T-helper 9 cell (primary cell): ENCODE measurements at places on chromosomes 3 and 15.

GRCh38 chr15:27244047-27244446 lies 273.1 kb downstream of the GABRG3 start:
- no peak for DNase-seq

DNA sequence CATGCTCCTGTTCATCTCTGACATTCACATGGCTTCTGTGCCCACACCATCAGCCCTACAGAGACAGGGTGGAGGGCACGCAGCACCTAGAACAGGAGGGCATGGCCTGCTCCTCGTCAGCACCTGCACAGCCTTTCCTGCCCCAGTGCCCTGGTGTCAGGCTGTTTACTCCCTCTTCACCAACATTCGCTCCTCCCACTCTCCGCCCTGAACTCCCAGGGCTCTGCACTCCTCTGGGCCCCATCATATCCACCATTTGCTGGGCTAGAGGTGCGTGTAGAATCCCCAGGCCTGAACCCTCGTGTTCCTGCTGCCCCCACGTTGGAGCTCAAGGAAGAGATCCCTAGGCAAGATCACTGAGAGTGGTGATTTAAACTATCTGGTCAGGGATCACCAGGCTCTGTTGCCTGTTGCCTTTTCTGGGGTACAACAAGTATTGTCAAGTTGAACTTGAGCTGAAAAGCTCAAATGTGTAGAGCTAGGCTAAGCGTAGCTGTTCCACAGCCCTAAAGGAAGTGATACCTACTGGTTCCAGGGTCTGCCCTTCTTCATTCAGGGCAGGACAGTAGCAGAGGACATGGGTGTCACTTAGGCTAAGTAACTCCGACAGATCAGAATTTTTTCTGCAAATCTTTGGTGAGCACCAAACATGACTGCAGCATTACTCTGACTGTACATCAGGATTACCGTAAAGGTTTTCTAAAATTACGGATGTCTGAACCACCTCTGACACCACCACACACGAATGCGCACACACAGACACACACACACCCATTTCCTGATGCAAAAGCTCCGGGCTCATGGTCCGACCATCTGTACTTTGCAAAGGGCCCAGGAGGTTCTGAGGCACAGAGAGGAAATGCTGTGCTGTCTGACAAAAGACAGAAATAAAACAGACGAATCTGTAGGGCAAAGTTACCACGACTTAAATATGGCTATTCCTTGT lies 43.7 kb upstream of the GNB5 start:
- no peak for DNase-seq

GRCh38 chr3:120081719-120082118 lies 12.5 kb downstream of the GSK3B start:
- no peak for DNase-seq

GRCh38 chr3:57126244-57126643 lies 38.9 kb downstream of the IL17RD start:
- no peak for DNase-seq

GRCh38 chr3:74000725-74001124 lies 376.0 kb upstream of the PDZRN3 start:
- DNase-seq = no peak

GRCh38 chr15:77415450-77416147 lies 4.3 kb downstream of the PEAK1 start:
- no peak for DNase-seq

GRCh38 chr3:171986176-171986575 lies 53.2 kb upstream of the FNDC3B start:
- no peak for DNase-seq
